ENCODE measurements at places on chromosomes 16 and 17. TPM values are rescaled to one million over a fixed set of nuclear protein-coding genes. Genes with fewer than 3 reads are reported as not detected.

The SYNGR3 gene
- 7.3 TPM for total RNA-seq

DNA sequence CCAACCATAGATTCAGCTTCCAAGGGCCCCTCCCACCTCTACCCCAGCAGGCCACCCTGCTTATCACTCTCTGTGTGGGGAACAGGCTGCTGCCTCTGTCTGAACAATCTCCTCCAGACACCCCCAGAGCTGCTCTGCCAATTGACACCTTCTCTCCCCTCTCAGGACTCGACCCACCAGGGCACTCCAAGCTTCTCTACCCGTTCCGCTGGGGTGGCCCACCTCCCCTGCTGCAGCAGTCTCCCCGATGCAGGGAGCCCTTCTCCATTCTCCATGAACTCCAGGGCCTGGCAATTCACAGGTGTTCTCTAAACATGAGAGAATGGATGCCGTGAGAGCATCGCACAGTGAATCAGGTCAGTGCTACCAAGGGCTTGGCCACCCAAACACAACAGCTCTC, 28.3 kb upstream of the FAAP100 start:
- no peaks in the 10 kb centered on the region for H3K27me3 ChIP-seq
- H3K4me1 ChIP-seq: peaks cover 14% of the 10 kb centered on the region
- no peak overlapping the region for H3K4me3 ChIP-seq
- H3K27ac ChIP-seq: no peak overlapping the region
- H3K36me3 ChIP-seq: no peaks in the 10 kb centered on the region

The WIPF2 gene
- total RNA-seq: 33.1 TPM

GRCh38 chr17:1693339-1693738, 8.7 kb upstream of the PRPF8 start:
- no peak overlapping the region for H3K4me3 ChIP-seq
- H3K4me1 ChIP-seq: no peaks in the 10 kb centered on the region
- no peak overlapping the region for H3K27ac ChIP-seq
- peaks cover 3% of the 10 kb centered on the region for H3K36me3 ChIP-seq
- DNase-seq: no peak

DNA sequence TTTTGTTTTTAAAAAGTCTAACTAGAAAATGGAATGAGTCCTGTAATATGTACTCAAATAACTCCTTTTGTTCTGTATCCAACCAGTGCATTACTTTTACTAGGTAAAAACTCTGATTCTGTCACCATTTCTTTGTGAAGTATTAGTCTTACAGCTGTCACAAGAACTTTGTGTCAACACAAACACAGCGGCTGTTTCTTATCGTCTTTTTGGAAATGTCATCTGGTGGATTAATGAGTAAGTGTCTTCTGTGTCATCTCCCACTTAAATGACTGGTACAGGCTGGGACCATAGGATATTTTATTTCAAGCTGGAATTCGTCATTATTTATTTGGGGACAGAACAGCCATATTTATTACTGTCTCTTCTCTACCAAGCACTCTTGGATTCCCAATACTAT, 19.1 kb upstream of the ALDH3A2 start:
- H3K36me3 ChIP-seq: peaks cover 2% of the 10 kb centered on the region
- H3K27ac ChIP-seq: no peak overlapping the region
- no peak overlapping the region for H3K4me3 ChIP-seq
- DNase-seq: no peak
- H3K27me3 ChIP-seq: peaks cover 27% of the 10 kb centered on the region
- H3K4me1 ChIP-seq: peaks cover 3% of the 10 kb centered on the region

The SMIM22 gene
- not detected for total RNA-seq

The GOSR1 gene
- 51.1 TPM for total RNA-seq

DNA sequence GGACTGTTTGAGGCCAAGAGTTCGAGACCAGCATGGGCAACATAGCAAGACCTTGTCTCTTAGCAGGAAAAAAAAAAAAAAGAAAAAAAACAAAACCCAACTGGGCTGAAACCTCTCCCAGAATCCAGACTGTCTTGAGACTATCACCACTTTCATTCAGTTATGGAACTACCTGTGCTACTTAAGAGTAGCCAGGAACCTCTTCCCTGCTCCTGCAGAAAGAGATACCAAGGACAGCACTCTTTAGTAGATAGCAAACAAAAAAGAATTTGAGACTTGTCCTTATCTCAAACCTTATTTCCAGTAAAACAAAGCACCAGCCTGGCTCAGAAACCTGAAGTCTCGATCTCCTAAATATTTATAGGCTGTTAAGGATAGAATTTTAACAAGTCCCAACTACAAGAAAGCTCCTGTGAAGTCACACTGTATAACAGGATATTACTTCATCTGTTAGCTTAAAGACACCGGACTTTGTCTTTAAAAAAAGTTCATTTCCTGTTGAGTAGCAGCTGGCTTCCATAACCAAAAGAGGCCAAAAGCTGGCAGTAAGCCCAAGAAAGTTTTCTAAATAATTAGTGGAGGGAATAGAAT, 5.1 kb downstream of the CDR2 start:
- no peaks in the 10 kb centered on the region for H3K27me3 ChIP-seq
- peaks cover 53% of the 10 kb centered on the region for H3K4me1 ChIP-seq
- no peak for DNase-seq
- H3K27ac ChIP-seq: peak overlapping the region; percentile 62

- H3K27me3 ChIP-seq: no peaks in the 10 kb centered on the region
- no peak for DNase-seq
- peaks cover 44% of the 10 kb centered on the region for H3K4me1 ChIP-seq
These were observed 48.0 kb downstream of the N4BP1 start for GRCh38 chr16:48561960-48562393.

GRCh38 chr17:79646721-79647455, 36.0 kb upstream of the RBFOX3 start:
- H3K27me3 ChIP-seq: peaks cover 57% of the 10 kb centered on the region
- H3K36me3 ChIP-seq: no peaks in the 10 kb centered on the region
- H3K4me1 ChIP-seq: peaks cover 4% of the 10 kb centered on the region
- no peak for DNase-seq
- H3K27ac ChIP-seq: no peak overlapping the region
- H3K4me3 ChIP-seq: no peak overlapping the region

The MRM1 gene
- total RNA-seq: 3.4 TPM

DNA sequence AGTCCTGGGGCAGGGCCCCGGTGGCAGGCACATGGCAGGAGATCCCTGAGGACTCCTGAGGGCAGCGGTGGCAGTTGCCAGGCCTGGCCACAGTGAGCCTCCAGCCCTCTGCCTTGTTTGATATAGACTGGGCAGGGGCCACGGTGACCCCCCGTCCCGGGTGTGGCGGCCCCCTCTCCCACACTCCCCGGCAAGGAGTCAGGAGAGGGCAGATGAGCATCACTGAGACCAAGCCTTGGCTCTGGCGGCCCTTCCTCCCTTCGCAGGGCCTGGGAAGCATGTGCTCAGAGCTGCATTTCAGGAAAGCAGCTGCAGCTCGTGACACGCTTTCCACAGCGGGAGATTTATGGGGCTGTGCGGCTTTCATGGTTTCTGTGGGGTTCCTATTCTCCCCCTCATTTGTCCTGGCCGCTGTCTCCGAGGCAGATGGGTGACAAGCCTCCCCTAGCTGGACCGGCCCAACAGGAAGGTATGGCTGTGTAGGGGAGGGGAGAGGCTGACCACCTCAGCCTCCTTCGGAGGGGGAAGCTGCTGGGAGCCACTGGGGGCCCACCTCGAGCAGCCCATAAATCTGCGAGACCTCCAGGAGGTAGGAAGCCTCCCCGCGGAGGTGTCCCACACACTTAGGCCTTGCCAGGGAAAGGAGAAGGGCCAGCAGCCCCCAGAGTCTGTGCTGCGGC, 211.4 kb downstream of the NTN1 start:
- H3K4me1 ChIP-seq: no peaks in the 10 kb centered on the region
- H3K27ac ChIP-seq: no peak overlapping the region
- no peak for DNase-seq

DNA sequence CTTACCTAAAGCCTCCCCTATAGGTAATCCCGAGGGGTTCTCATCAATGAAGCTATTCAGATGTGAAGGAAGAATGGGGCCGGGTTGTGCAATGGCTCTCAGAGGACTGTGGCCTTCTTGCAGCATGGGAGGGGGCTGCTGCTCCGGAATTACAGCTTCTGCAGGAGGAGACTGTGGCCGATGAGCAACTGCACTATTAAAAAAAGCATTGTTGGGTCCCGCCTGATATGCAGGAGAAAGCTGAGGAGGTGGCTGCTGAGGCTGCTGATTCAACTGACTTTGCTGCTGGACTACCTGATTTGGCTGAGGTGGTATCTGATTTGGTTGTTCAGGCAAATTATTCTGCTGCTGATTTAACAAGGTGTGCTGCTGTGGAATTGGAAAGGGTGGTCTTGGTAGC, 64.8 kb downstream of the CACNG1 start:
- H3K4me3 ChIP-seq: no peak overlapping the region
- peak overlapping the region; percentile 49 for H3K27ac ChIP-seq
- H3K36me3 ChIP-seq: peaks cover 28% of the 10 kb centered on the region
- DNase-seq: no peak
- peaks cover 6% of the 10 kb centered on the region for H3K4me1 ChIP-seq
- no peaks in the 10 kb centered on the region for H3K27me3 ChIP-seq

The MEIOB gene
- total RNA-seq: not detected

- H3K4me3 ChIP-seq: peak within 1 kb of the TSS; percentile 99
- H3K4me1 ChIP-seq: peaks cover 46% of the 10 kb centered on the region
- peak within 1 kb of the TSS; percentile 96 for H3K27ac ChIP-seq
These were observed at the start of gene AATF for GRCh38 chr17:36948717-36949460. TSS of gene AATF (plus strand) at chr17:36948954. CDS start at chr17:36949126, 172 bp downstream.

The APRT gene
- total RNA-seq: 130 TPM

- H3K27me3 ChIP-seq: peaks cover 68% of the 10 kb centered on the region
- H3K27ac ChIP-seq: no peak within 1 kb of the TSS
- peaks cover 15% of the 10 kb centered on the region for H3K36me3 ChIP-seq
- peak within 1 kb of the TSS; percentile 85 for H3K4me3 ChIP-seq
These were observed at the start of gene IRX3 for GRCh38 chr16:54286366-54287130. TSS of gene IRX3 (minus strand) at chr16:54286787. CDS start at chr16:54286050, 737 bp downstream.

DNA sequence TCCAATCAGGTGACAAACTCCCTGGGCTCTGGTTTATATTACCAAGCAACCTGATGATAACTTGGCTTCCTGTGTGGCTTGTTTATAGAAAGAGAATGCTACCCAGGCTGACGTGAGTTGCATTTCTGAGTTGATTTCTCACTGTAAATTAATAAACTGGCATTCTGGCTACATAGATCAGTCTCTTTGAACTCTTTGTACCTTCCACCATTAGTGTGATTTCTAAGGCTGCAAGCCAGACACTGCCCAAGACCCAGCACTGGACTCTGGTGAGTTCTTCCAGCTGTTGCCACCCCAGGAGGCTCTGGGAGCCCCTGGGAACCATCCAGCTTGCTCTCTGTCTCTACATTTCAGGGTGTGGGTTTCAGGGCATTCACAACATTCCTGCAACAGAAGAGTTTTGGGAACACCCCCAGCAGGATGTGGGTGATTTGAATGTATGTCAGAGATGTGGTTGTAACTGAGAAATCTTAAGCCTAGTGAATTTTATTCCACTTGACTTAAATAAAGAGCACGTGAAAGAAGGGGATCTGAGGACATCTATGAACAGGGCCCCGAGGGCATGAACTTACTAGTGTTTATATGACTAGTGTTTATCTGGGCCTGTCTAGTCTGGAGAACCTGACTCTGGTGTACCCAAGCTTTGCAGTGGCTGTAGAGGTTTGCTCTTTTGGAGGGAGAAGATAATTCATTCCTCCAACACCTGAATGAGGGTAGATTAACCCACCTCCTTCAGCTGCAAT, 30.3 kb upstream of the LRRC37A start:
- H3K4me1 ChIP-seq: peaks cover 34% of the 10 kb centered on the region
- H3K27me3 ChIP-seq: peaks cover 1% of the 10 kb centered on the region
- peak overlapping the region; percentile 99 for H3K27ac ChIP-seq
- H3K4me3 ChIP-seq: peak overlapping the region; percentile 97

The TEX19 gene
- total RNA-seq: not detected

- no peaks in the 10 kb centered on the region for H3K27me3 ChIP-seq
- H3K4me3 ChIP-seq: no peak overlapping the region
- no peak overlapping the region for H3K27ac ChIP-seq
- peaks cover 2% of the 10 kb centered on the region for H3K36me3 ChIP-seq
These were observed 1.9 kb upstream of the UBE2G1 start for GRCh38 chr17:4368341-4368740.

GRCh38 chr16:53100889-53101288, 46.1 kb downstream of the CHD9 start:
- no peak overlapping the region for H3K4me3 ChIP-seq
- H3K36me3 ChIP-seq: no peaks in the 10 kb centered on the region
- H3K27ac ChIP-seq: peak overlapping the region; percentile 96
- no peak for DNase-seq

The ULK2 gene
- 20.8 TPM for total RNA-seq

GRCh38 chr17:45315648-45316433, 979 bp downstream of the MAP3K14 start:
- H3K4me3 ChIP-seq: peak overlapping the region; percentile 97
- H3K27ac ChIP-seq: peak overlapping the region; percentile 98
- DNase-seq: no peak
- H3K27me3 ChIP-seq: no peaks in the 10 kb centered on the region

- peaks cover 24% of the 10 kb centered on the region for H3K4me1 ChIP-seq
- DNase-seq: no peak
- no peaks in the 10 kb centered on the region for H3K36me3 ChIP-seq
These were observed 1.4 kb downstream of the PYDC1 start for GRCh38 chr16:31215287-31216162.

DNA sequence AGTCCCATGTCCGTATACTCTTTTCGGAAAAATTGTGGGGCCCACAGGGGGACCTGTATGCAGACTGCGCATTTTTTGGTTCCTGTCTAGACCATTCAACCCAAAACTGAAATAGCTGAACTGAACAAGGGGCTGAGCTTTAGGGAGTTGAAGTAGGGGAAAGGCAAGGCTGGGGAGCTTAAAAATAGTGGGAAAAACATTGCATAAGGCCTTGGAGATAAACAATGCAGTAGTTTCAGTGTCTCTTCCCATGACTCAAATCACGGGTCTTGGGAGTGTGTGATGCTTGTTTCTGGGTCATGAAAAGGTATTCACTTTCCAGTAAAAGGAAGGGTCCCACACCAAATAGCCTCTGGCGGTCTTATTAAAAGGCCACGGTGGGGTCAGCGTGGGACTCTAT, 402.8 kb upstream of the SALL1 start:
- H3K27me3 ChIP-seq: no peaks in the 10 kb centered on the region
- no peaks in the 10 kb centered on the region for H3K4me1 ChIP-seq
- no peaks in the 10 kb centered on the region for H3K36me3 ChIP-seq

DNA sequence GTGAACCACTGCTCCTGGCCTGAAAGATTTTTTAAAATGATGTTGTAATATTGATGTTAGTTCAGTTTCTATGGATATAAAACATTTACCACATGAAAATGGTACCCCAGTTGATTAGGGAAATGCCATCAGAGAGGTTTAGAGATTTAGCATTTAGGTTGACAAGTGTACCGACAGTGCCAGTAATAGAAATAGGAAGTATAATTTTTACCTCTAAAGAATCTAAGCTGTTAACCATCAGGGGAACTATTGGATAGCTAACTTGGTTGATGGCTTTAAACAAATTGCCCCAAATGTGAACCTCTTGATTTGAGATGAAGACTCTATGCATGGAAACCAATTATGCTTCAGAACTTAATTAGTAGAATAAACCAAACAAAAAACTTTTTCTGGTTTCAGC, 6.4 kb downstream of the CBFB start:
- no peak overlapping the region for H3K27ac ChIP-seq
- peaks cover 2% of the 10 kb centered on the region for H3K36me3 ChIP-seq
- peaks cover 31% of the 10 kb centered on the region for H3K4me1 ChIP-seq
- no peak overlapping the region for H3K4me3 ChIP-seq
- H3K27me3 ChIP-seq: no peaks in the 10 kb centered on the region
- DNase-seq: no peak

Measured in T-helper 17 cell (primary cell).